Thyroid gland (tissue), 4 donors: ENCODE measurements at places on chromosomes 7 and 10. TPM values are rescaled to one million over a fixed set of nuclear protein-coding genes. Genes with fewer than 3 reads are reported as not detected.
A peak's percentile ranks its signal among the peaks of the same experiment; 100 is the strongest.

DNA sequence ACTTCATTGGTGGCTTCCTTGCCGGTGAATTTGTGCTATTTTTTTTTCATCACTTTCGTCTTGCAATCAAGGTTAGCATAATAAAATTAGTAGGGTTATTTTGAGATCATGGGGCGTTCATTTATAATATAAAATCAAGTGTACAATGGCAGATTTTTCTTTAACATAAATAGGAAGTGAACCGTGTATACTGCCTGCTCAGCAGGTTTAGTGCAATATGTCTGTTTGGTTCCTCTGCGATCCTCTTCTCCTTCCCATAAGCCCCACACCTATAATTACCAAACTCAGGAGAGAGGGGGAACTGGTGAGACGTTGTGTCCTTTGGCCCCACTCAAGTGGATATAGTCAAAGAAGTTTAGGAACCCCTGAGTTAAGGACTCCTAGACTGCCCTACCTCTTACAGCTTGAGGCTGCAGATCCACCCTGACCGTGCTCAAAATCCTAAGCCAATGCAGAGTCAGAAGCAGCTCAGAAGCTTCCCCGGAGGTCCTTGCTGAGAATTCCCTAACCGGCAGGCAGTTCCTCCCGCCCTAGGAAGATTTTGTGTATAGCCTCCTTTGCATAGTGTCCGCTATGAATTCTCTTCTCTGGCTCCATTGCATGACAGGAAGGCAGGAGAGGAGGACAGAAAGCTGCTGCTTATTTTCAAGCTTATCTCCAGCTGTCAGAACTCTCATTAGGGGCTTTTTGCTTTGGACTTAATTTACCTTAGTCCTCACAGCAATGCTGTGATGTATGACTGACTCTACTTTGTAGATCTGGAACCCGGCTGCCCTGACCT is 41.5 kb downstream of the PYROXD2 start:
- H3K4me1 ChIP-seq = peaks cover 58% of the 10 kb centered on the region
- no peaks in the 10 kb centered on the region for H3K27me3 ChIP-seq
- DNase-seq = no peak
- H3K4me3 ChIP-seq = no peak overlapping the region
- no peak overlapping the region for H3K27ac ChIP-seq

DNA sequence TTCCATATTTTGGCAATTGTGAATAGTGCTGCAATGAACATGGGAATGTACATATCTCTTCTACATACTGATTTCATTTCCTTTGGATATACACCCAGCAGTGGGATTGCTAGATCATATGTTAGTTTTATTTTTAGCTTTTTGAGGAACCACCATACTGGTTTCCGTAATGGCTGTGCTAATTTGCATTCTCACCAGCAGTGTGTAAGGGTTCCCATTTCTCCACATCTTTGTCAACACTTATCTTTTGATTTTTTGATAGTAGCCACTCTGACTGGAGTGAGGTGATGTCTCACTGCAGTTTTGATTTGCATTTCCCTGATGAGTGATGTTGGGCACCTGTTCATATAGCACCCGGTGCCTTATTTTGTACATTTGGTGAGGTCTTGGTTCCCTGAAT is 519.6 kb downstream of the REEP3 start:
- DNase-seq = no peak
- peaks cover 21% of the 10 kb centered on the region for H3K4me1 ChIP-seq
- H3K27me3 ChIP-seq = no peaks in the 10 kb centered on the region
- H3K4me3 ChIP-seq = no peak overlapping the region
- no peaks in the 10 kb centered on the region for H3K36me3 ChIP-seq
- no peak overlapping the region for H3K27ac ChIP-seq

DNA sequence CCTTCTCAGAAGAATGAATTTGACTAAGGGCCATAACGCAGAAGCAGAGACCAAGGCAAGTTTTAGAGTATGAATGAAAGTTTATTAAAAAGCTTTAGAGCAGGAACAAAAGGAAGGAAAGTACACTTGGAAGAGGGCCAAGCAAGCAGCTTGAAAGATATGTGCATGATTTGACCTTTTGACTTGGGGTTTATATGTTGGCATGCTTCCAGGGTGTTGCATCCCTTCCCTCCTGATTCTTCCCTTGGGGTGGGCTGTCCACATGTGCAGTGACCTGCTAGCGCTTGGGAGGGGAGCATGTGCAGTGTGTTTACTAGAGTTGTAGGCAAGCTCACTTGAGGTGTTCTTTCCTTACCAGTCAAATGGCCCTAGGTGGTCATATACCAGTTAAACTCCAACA is 37.9 kb upstream of the LRRN3 start:
- H3K36me3 ChIP-seq = no peaks in the 10 kb centered on the region
- no peaks in the 10 kb centered on the region for H3K27me3 ChIP-seq
- H3K4me3 ChIP-seq = no peak overlapping the region
- no peak for DNase-seq
- H3K27ac ChIP-seq = no peak overlapping the region
- H3K4me1 ChIP-seq = peaks cover 9% of the 10 kb centered on the region

DNA sequence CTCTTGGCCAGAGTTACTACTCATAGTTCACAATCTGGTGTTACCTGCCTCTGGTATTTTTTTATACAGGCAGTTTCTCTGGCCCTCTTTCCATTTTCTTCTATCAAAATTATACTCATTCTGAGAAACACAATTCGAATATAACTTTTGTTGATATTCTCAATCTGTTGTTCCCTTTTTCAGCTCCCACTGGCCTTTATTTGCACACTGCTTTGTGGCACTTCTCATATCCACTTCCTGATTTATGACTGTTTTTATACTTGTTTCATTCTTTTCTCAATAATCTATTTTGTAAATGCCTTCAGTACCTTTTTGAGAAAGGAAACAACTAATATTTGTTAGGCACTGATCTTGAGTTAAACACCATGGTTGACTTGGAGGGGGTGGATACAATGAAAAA is 93.8 kb upstream of the HDAC9 start:
- H3K4me1 ChIP-seq = no peaks in the 10 kb centered on the region
- no peak for DNase-seq
- no peaks in the 10 kb centered on the region for H3K36me3 ChIP-seq
- no peak overlapping the region for H3K4me3 ChIP-seq

DNA sequence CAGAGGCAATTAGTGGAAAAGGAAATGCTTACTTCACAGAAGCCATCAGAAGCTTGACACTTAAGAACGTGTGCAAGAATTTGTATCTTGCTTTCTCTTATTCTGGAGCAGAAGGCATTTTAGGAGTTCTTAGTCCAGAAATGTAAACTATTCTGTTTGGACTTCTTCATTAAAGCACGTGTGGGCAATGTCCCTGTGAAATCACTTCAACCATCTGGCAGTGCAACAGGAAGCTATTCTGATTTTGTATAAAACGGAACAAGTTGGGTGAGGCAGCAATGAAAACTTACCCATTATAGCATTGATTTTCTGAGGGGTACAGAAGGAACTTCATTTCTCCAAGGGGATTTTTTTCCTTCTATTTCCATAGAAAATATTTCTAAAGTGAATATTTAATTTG is 21.3 kb upstream of the ARHGAP21 start:
- no peak for DNase-seq
- H3K27me3 ChIP-seq = no peaks in the 10 kb centered on the region
- no peaks in the 10 kb centered on the region for H3K36me3 ChIP-seq
- no peak overlapping the region for H3K27ac ChIP-seq

- H3K27ac ChIP-seq = no peak overlapping the region
- H3K4me3 ChIP-seq = no peak overlapping the region
- H3K36me3 ChIP-seq = no peaks in the 10 kb centered on the region
These were observed 14.0 kb upstream of the RAMP3 start for GRCh38 chr7:45143616-45144015.

GRCh38 chr7:76047305-76047810 is 442 bp downstream of the STYXL1 start:
- no peak for DNase-seq
- H3K4me3 ChIP-seq = peak overlapping the region; percentile 51
- peaks cover 19% of the 10 kb centered on the region for H3K4me1 ChIP-seq
- H3K36me3 ChIP-seq = no peaks in the 10 kb centered on the region
- peak overlapping the region; percentile 80 for H3K27ac ChIP-seq

- no peaks in the 10 kb centered on the region for H3K27me3 ChIP-seq
- no peaks in the 10 kb centered on the region for H3K4me1 ChIP-seq
- no peak overlapping the region for H3K27ac ChIP-seq
- no peak for DNase-seq
- H3K4me3 ChIP-seq = no peak overlapping the region
These were observed 15.2 kb downstream of the GFRA1 start for GRCh38 chr10:116257785-116258184.

DNA sequence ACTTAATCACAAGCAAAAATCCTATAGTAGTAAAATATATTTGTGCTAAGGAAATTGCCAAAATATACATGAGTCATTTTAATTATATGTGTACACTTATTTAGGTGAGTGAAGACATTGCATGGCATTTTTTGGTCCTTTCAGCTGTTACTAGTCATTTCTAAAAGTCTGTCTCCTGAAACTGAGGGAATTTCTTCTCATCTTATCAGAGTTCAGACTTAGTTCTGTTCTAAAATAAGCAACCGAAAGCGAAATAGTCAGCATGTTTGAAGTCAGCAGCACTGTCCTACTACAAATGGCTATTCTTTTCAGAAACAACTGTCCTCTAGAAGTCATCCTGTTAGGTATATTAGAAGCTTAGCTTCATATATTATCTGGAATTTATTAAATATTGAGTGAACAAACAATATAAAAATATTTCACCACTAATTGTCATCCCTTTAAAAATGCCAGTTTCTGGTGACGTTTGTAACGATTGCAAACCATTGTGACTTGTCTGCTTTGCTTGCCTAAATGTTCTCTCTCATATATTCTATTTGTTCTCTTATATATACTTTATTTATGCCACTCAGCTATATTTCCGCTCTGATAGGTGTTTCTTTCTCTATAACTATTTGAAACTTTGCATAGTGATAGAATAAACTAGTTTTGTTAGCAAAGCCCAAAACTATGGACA is 227.4 kb upstream of the KAT6B start:
- no peak overlapping the region for H3K27ac ChIP-seq
- no peak overlapping the region for H3K4me3 ChIP-seq
- H3K4me1 ChIP-seq = no peaks in the 10 kb centered on the region
- H3K36me3 ChIP-seq = no peaks in the 10 kb centered on the region

- H3K27ac ChIP-seq = no peak overlapping the region
- no peaks in the 10 kb centered on the region for H3K36me3 ChIP-seq
- no peak overlapping the region for H3K4me3 ChIP-seq
- DNase-seq = no peak
These were observed 32.5 kb upstream of the STK17A start for GRCh38 chr7:43550427-43550826.

DNA sequence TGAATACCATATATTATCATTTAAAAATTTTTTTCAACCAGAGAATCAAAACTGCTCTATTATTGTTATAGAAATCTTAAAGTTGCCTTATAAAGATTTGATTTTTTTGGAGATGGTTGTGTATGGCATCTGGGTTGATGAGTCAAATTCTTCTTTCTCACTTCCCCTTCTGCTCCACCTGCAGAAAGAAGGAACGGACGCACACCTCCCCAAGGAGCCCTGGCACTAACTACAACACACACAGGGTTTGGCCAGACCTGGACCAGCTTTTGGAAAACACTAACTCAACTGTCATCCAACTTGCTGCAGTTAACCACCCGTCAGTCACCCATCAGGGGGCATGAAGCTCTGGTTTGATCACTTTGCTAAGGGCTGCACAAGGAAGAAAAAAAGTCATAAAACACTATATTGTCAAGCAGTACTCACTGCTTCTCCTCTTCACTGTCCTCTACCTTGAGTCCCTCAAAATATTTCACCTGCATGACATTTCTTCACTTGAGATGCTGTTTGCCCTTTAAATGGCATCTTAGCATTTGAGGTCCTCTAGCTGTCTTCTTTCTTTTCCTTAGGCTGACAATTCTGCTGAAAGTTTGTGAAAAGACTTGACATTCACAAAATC is 266.7 kb upstream of the PHF14 start:
- no peaks in the 10 kb centered on the region for H3K36me3 ChIP-seq
- no peak for DNase-seq
- no peaks in the 10 kb centered on the region for H3K27me3 ChIP-seq

DNA sequence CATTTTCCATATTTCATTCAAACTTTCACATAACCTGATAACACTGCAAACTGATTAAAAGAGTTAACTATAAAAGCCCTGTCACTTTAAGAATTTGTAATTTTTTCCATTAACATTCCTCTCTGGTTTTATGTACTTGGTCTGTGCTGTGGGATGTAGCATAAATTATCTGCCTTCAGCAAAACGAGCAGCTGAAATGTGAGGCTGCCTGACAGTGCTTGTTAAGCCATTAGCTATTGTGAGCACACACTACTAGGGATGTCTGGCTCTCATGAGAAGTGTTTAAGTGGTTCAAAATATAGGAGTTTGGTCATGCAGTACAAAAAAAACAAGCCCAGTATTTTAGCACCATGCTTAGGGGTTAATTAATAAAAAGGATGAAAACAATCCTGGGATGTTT is 63.0 kb downstream of the HOXA1 start:
- no peak for DNase-seq
- H3K36me3 ChIP-seq = no peaks in the 10 kb centered on the region
- no peak overlapping the region for H3K27ac ChIP-seq
- no peaks in the 10 kb centered on the region for H3K4me1 ChIP-seq
- no peaks in the 10 kb centered on the region for H3K27me3 ChIP-seq
- no peak overlapping the region for H3K4me3 ChIP-seq

DNA sequence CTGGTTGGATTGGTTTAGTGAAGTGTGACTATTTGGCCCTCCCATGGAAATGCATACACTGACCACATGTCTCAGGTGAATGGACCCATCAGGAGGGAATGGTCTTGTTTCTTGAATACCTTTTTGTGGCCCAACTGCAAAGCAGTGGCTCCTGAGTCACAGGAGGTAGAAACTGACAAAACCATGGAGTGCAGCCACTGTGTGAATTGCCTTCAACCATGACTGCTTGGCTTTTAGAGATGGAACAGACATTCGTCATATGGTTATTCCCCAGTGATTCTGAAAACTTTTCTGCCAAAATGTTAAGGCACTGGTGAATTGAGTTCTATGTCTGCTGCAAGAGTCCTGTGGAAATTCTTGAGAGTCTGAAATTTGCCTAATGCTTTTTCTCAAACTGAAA is 64.7 kb downstream of the CDK14 start:
- no peaks in the 10 kb centered on the region for H3K36me3 ChIP-seq
- no peak overlapping the region for H3K4me3 ChIP-seq
- H3K27ac ChIP-seq = no peak overlapping the region

GGCT gene
- total RNA-seq = 24.1 TPM

PWWP2B gene
- 27.6 TPM for total RNA-seq

MYOZ1 gene
- total RNA-seq = 2.0 TPM

CALML5 gene
- total RNA-seq = not detected
